KBM-7 (cell line): ENCODE measurements at places on chromosomes 2 and 18.

GRCh38 chr2:7517088-7517487, 599.9 kb downstream of the RNF144A start:
- no peak for DNase-seq

DNA sequence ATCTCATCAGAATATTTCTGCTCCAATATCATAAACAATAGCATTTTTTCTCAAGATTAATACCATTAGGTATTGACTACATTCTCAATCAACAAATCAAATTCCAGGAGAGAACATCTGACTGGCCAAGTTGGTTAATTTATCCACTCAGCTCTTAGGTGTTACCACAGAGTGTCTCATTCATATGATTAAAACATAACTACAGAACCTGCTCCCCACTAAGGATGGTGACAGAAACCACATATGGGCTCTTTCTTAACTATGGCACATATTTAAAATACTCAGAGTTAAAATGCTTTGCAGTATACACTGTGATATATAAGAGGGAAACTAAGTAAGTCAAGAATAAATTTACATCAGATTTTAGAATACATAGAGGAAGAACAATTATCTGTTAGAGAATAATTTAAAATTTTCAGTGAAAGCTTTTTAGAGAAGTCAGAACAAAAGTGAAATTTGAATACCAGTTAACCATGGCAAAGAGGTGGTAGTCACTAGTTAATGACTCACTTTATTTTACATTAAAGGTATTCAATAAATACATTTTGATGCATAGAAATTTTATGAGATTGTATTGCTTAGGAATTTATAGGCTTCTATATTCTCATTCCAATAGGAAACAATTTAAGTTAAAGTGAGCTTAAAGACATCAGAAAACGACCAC, 1120.8 kb upstream of the TMEFF2 start:
- no peak for DNase-seq

- no peak for DNase-seq
Observed at GRCh38 chr2:47402555-47402804, 476 bp upstream of the MSH2 start.

DNA sequence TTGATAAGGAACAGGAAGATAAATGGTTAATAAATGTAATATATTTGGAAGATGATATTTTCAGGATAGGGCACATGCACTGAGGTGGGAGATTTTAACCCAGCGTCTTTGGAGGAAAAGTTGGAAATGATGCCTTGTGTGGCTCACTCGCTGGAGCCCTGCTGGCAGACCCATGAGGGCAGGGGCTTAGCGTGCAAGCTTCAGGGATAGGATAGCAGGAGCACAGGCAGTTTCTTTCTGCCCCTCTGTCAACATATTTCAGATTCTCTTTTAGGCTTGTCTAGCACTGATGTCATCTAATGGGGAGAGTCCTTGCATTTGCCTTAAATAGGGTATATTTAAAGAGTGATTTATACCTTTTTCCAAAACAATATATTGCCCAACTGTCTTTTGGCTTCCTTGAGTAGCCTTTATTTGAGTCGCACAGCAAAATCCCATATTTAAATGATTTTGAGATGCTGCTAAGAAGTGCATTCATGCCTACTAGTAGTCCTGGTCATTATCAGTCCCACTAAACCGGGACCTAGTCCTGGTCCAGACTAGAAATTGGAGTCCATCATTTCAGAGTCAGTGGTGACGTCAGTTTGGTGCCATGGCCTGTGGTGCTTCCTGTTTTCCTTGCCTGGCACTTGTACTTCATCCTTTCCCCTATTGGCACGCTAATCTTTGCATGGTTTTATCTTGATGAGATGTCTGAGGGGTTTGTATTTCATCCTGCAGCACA, 45.8 kb downstream of the SH3RF3 start:
- no peak for DNase-seq

- no peak for DNase-seq
Observed at GRCh38 chr2:242029422-242030225, 160.1 kb downstream of the RTP5 start.

DNA sequence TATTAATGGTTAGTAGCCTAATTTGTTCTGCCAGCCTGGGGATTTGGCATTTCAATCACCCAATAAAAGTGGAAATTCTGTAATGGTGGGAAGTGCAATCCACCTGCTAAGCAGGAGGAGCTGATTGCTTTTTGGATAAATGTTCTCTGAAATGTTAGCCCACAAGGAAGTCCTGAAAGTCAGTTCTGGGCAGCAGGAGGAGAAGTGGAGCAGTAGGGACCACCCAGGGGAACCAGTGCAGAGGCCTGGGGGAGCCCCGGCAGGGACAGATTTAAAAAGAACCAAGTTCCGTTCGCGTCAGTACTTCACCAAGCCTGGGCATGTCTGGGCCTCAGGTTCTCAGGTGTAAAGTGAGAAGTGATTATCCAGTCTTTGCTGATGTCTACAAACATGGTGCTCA, 248.5 kb upstream of the RAB6C start:
- no peak for DNase-seq

DNA sequence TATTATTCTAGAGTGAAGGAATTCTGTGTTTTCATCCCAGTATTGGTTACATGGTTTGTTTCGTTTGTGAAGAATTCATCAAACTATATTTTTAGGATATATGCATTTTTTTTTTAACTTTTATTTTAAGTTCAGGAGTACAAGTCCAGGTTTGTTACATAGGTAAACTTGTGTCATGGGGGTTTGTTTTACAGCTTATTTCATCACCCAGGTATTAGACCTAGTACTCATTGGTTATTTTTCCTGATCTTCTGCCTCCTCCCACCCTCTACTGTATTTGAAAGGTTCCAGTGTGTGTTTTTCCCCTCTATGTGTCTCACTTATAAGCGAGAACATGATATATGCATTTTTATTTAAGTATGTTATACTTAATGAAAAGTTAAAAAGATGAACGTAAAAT, 47.6 kb downstream of the SCN9A start:
- no peak for DNase-seq

- DNase-seq, result no peak
Observed at GRCh38 chr2:175318542-175318941, 137.0 kb upstream of the ATP5MC3 start.

DNA sequence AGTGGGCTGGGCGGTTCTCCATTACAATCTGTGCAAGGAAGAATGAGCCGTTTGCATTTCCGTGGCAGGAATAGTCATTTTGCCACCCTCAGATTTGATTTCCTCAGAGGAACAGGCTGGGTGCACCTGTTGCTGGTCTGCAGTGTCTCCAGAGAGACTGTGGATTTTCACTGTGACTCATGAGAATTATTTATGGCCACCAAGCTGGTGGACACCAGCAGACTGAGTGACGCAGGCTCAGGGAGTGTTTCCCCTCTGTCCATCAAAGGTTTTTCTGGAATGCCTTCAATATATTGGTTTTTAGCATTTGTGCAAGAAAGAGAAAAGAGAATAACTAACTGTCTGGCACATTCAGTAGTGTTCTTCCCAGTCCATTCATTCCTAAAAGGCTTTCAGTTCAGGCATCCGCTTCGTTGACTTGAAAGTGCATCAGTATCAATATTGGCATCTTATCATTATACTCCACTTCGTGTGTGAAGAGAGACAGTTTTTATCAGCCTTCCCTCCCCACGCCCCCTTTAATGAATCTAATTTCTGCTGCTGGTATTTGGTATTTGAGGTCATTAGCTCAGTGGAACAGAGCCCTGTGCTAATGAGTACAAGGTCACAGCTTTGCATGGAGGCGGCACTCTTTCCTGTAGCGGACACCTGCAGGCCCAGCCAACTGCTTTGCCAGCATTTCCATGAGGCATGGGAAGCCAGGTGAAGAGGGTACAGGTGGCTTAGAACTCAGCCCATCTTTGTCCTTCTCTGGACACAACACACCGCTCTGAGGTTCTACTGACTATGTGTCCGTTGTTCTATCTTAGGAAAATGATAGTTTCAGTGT, 39.9 kb downstream of the PRKCE start:
- DNase-seq, result no peak

DNA sequence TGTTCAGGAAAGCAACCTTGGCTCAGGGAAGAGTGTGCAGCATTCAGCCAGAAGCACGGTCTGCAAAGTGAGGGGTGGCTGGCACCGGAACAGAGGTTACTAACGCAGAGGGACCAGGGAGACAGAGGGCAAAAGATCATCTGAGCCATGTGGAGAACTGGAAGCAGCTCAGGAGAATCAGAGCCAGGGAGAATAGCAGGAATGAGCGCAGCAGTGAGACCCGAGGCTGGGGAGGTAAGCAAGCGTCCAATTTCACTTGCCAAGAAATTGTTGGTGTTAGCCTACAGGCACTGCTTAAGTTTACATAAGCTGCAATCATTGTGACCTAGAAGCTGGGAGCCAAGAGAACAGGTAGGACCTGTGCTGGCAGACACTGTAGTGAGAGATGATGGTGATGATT, 372.6 kb upstream of the POU3F3 start:
- DNase-seq, result no peak

DNA sequence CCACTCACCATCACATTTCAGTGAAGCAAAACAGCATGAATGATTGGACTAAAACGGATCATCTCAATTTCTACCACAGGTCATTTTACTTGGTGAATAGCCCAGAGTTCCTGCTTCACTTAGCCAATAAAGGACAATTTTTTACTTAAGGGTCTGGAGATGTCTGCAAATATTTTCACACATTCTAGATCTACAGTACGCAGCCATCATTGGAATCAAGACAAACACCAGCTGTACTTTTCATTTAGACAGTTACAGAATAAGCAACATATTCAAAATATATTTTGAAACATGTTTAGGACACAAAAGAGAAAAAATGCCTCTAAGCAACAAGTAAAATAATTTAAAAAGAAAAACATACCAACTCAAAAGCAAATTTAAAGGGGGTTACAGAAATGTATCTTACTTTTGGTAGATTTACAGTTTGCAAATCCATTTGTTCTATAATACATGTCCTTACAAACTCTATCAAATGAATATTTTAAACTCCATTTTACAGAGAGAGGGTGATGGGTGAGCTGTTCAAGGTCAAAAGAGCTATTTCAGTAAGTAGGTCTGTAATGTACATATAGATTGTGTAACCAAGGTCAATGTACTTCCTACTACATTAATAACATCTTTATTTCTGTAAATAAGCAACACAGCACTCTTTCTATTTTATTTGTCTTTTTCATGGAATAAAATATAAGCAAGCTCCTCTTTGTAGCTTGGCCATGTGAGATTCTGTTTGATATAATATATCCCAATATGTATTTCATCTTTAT, 13.4 kb downstream of the PPP1R1C start:
- DNase-seq, result no peak

DNA sequence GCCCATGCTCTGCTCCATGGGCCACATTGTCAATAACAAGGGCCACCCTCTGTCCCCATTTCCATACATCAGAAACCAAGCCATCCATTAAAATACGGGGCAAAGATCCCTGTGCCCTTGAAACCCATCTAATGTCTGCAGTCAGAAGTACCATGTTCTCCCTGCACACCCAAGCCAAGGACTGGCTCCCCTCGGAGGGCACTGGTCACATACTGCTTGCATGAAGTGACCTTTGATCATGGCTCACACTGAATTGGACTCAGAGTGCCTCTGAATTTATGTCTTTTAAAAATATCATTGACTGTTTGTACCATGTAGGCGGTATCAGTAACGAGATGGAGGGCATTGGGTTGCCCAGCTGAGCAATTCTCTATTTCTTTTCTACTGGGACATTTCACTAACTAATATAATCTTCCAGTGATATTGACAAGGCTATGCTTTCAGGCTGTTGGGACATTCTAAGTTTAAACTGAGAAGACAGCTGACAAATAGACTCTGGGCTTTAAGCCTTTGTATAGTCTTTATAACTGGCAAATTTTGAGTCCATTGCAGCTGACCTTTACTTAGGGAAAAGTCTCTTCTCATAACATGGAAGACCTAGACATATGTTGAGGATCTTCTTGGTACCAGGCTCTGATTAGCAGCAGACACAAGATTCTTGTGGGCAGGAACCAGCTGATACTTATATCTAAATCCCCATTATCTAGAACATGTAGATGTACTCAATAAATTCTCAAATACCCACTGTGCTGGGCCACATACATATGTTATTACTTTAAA, 214.3 kb downstream of the MYCN start:
- DNase-seq, result no peak

DNA sequence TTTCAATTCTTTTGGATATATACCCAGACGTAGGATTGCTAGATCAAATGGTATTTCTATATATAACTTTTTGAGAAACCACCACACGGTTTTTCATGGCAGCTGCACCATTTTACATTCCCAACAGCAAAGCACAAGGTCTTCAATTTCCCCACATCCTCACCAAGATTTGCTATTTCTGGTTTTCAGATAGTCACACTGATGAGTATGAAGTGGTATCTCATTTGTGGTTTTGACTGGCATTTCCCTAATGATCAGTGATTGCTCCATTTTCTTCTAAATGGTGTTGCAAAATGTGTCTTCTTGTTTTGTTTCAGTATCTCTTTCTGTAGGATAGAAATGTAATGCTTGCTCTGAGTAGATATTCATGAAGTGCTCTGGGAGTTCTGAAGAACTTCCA, 52.0 kb downstream of the ANKRD44 start:
- DNase-seq, result peak; percentile 51

DNA sequence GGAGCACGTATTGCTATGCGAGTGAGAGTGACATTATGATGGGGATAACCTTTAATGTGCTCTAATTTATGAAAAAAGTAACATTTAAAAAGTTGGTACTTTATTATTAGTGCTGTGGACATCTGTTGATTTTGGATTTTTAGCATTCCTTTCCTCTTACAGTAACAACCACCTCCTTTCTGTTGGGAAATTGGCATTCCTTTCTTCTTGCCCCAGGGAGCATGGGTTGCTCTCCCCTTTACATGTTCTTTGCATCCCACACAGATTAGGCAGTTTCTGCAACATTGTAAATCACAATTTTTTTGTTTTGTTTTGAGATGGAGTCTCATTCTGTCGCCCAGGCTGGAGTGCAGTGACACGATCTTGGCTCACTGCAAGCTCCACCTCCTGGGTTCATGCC, 300.2 kb downstream of the LPIN1 start:
- no peak for DNase-seq

GRCh38 chr2:149019768-149020167, 18.7 kb upstream of the LYPD6B start:
- no peak for DNase-seq

DNA sequence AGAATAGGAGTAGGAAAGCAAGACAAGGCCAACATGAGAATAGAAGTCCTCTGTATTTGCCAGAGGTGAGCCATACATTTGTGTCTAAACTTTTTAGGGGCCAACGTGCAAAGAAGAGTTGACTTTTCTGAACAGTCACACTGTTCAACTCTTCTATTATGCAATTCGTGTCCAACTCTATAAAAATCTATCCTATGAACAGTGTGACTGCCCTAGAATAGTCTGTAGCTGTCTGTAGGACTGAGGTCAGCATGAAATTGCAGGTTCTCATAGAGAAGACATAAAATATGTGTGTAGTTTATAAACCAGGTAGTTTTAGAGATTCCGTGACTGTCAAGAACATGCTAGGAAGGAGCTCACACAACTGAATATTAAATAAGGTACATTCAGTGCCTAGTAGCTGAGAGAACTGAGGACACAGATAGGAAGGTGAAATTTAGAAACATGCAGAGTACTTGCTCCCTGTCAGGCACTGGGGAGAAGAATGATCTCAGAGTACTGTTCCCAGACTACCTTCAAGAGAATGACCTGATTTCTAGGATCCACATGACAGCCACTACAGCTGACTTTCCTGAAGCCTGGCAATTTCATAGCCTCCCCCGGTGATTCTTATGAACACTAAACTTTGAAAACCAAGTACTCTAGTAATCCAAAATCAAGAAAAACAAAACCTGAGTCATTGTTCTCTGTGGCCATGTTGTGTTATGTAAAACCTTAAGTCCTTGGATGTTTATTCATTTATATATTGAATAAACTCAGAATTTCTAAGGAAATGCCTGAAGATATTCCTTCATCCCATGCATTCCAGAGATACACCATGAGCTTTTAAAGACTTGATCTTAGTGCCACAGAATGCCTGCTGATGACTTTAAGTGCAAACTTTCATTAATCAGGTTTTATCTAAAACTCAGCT, 201.5 kb upstream of the BOD1L2 start:
- no peak for DNase-seq
